ENCODE measurements at places on chromosomes 1 and 21.

GRCh38 chr1:201666102-201666501 is 127.2 kb downstream of the NAV1 start:
- DNase-seq: no peak

DNA sequence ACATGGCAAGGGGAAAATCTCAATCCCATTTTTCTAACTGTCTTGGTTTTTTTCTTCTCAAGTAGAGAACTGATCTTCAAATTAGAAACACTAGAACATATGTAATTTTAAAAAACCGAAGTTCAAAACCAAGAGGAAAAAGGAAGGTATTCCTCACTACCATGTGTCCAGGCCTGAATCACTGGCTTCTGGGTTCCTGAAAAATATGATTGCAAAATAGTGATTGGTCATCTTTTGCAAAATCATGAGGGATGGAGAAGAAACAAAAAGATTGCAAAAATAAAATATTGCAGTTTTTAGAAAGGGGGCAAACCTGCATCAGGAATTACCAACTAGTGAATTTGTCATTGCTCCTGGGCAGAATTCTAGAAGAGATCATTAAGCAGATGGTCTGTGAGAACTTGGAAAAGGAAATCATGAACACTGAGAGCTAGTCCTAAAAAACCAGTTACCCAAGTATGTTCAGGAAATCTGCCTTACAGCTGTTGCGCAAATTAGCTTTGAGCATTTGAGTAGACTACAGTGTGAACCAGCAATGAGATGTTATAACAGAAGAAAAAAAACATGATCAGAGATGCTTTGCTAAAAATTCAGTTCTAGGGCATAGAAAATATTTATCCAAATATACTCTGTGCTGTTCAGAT is 49.4 kb downstream of the SPATA46 start:
- DNase-seq: no peak

DNA sequence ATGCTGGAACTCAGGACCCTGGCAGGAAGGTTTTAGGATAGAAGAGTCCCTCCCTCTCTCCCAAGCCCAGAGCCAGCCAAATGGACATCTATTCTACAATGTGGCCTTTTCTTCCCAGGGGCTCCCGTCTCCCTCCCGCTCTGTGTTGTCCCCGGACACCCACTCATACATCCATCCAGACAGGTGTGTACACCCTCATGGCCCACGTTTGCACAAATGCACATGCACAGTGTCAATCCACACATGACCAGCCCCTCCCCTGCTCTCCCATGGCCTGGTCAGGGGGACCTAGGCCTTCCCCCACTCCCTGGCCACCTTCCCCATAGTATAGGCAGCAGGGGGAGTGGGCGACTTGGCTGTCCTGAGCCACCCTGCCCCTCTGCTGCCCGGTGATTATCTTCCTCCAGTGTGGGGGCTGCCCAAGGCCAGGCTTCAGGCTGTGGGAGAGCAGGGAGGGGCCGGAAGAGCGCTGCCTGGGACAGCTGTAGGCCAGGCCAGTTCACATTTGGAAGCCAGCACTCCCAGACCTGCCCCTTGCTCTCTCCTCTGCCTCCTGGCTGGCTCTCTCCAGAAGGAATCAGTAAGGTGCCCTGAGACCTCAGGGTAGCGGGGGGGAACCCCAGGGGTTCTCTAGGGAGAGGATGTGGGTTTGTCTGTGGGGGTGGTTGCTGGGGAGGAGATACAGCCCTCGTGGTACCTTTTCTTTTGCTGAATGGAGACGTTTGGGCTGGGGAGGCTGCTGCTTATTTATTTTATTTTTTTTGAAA is 4.1 kb upstream of the PTPN7 start:
- DNase-seq: peak; percentile 73

- DNase-seq: no peak
Measured at GRCh38 chr1:169109561-169110134, 3.2 kb downstream of the ATP1B1 start.

- no peak for DNase-seq
Measured at GRCh38 chr1:53458634-53459033, 565 bp upstream of the DMRTB1 start.

DNA sequence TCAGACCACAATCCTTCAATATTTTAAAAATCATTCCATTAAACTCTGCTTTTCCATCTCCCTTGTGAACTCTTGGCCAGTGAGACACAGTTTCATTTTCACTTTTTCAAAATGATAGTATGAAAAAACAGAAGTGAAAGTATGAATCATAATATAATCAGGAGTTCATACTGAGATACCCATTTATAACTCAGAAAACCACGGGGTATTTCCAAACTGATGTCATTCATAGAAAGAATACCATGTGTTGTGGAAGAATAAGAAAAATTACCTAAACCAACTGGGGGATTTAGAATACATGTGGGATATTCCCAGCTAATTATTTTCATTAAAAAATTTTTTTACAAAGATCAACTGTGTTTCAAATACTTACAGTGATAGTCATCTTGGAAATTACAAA is 149.9 kb downstream of the MRPL39 start:
- no peak for DNase-seq

- no peak for DNase-seq
Measured at GRCh38 chr1:167297222-167298214, 76.8 kb downstream of the POU2F1 start.

DNA sequence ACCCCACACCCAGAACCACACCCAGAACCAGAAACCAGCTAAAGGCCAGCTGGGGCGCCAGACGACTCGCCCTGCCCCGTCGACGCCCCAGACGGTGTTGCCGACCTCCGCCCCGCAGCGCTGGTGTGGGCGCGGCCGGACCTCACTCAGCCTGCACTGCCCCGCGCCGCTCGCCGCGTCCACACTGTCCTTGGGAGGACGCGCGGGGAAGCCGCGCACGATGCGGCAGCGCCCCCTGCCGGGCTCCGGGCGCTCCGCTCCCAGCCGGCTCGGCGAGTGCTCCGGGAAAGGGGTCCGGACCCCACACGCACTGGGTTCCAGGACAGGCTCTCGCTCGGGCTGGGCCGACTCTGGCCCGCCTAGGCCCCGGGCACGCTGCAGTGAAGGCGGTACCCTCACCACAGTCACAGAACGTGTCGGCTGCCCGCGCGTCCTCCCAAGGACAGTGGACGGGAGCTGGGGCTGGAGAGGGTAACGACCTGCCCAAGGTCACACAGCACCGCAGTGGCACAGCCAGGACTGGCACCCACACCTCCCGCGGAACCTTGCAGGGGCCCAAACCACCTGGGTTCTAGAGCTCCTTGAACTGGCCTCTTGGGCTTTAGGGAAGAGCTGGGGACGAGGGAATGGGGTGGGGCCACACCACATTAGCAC is 90.2 kb downstream of the DMRTA2 start:
- peak; percentile 47 for DNase-seq

DNA sequence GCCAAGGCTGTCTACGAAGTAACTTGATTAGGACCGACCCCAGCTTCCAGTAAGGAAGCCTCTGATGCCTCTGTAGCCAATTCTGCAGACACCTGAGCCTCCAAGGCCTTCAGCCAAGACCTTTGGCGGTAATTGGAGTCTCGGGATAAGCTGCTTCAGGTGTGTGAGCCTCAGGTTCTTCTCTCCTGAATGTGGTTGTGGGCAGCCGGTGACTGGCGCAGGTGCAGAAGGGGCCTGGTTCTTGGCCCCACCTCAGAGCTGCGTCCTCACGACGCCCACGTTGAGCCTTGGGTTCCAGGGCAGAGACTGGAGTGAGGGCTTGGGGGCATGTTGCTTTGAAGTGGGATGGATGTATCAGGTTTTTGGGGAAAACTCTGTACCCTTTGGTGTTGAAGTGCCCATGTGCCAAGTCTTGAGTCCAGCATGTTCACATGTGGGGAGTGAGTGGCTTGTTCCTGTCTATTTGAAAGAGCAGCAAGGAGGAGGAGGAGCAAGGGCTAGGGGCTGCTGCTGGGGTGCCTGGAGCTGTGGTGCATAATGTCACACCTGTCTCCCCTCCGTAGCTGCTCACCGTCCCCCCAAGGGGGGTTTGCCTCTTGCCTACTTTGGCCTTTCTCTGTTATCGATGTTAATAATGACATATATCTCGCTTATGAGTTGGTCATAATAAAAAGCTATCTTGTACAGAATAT is 1.4 kb downstream of the PSEN2 start:
- DNase-seq: no peak

GRCh38 chr1:172431721-172432192 is 11.3 kb downstream of the C1orf105 start:
- no peak for DNase-seq

DNA sequence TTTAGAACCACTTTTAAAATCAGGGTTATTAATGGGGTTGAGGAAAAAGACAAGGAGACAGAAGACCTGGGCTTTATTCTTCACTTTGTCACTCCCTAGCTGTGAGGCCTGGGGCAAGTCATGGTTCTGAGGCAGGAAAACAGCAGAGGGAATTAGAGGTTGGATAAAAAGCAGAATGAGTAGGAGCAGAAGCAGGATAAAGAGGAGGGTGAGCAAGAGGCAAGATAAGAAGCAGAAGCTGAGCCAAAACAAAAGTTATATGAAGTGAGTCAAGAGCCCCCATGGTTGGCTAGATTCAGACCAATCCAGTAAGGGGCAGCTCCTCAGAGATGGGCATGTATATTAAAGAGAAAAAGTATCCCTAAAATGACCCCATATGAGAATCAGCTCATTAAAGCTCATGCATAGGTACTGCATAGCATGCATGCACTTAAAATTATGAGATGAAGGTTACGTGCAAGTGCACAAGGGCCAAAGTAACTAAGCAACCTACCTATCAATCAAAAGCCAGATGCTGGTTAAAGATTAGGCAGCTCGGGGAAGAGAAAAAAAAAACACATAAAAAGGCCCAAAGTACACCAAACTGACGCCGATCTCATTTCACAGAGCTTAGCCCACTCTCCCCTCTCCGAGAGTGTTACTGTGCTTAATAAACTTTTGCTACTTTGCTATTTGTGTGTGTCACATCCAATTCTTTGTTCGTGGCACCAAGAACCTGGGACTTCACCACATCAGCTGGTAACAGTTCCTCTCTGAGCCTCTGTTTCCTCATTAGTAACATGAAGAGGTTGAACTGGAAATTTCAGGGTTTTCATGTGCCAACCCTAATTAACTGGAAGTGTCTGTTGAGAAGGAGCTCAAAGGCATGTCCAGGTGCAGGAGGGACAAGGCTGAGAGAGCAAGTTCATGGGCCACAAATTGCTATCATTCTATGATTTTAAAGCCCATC is 2.2 kb downstream of the AVPR1B start:
- no peak for DNase-seq

GRCh38 chr21:17834639-17835354 is 15.6 kb upstream of the C21orf91 start:
- no peak for DNase-seq

- no peak for DNase-seq
Measured at GRCh38 chr1:232287676-232288569, 342.0 kb downstream of the SIPA1L2 start.

DNA sequence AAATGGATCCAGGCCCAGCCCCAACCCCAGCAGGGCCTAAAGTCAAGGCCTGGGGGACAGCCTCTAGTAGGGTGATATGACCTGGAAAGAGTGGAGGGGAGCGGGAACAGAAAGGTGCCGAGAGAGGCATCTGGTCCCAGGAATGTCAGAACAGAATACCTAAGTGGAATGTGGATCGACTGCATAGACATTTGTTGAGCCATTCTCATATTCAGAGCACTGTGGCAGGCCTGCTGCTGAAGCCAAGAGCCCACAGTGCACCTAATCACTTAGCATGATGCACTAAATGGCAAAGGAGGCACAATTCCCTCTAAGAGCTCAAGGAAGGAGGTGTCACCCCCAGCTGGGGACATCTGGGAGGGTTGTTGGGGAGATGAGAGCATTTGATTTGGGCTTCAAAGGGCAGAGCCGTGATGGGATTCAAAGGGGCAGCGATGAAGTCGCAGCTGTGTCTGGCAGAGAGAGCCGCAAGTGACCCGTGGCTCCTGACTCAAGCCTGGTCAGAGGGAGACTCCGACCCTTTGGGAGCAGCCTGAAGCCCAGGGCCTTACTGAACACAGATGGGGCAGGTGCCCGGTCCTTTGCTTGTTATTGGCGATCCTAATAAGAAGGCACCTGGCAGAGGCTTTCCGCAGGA is 8.6 kb upstream of the PKP1 start:
- DNase-seq: no peak

- no peak for DNase-seq
Measured at GRCh38 chr21:43611598-43612369, 47.5 kb downstream of the HSF2BP start.

- DNase-seq: no peak
Measured at GRCh38 chr1:175935566-175936115, 192.2 kb upstream of the TNR start.

DNA sequence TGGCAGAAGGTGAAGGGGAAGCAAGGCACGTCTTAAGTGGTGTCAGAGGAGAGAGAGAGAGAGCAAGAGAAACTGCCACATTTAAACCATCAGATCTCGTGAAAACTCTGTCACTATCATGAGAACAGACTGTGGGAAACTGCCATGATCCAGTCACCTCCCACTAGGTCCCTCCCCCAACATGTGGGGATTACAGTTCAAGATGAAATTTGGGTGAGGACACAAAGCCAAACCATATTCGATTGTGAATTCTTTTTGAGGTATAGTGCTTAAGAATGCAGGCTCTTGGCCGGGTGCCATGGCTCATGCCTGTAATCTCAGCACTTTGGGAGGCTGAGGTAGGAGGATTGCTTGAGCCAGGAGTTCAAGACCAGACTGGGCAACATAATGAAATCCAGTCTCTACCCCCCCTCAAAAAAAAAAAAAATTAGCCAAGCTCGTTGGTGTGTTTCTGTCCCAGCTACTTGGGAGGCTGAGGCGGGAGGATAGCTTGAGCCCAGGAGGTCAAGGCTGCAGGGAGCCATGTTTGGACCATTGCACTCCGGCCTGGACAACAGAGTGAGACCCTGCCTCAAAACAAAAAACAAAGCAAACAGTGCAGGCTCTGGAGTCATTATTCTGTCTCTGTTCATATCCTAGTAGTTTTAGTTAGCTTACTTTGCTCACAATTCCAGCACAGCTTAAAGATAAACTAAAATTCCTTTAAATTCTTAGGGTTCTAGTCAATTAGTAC is 6.0 kb downstream of the ZCCHC17 start:
- no peak for DNase-seq

- no peak for DNase-seq
Measured at GRCh38 chr1:79811173-79811572, 804.6 kb upstream of the ADGRL4 start.

- DNase-seq: no peak
Measured at GRCh38 chr1:100584761-100585745, 47.1 kb downstream of the GPR88 start.

- DNase-seq: no peak
Measured at GRCh38 chr1:31795096-31795675, 20.6 kb downstream of the SPOCD1 start.

DNA sequence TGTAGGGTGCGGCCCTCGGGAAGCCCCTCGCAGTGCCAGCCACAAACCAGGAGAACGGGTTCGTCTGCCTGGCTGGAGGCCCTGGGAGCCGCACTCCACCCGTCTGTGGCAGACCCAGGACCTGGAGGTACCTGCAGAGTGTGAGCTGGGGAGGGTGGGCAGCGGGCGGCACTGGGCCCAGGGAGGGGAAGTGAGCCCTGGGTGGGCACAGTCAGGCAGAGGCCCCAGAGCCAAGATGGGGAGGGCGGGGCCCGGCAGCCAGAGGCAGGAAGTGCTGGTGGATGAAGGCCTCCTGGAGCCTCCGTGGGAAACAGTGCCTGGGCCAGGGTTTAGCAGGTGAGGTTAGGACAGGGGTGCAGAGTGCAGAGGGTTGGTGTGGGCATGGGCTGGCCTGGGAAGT is 4.0 kb upstream of the PEX10 start:
- DNase-seq: peak; percentile 29

- no peak for DNase-seq
Measured at GRCh38 chr1:33005838-33006421, 30.8 kb downstream of the AK2 start.

- no peak for DNase-seq
Measured at GRCh38 chr1:56819387-56819899, at the start of gene FYB2. FYB2 (minus strand) TSS chr1:56819404; CDS start chr1:56819290, 114 bp downstream.

Measured in activated T-helper 2 cell treated with anti-CD3 and anti-CD28 coated beads, Interferon-gamma antibody, Interleukin-2, Interleukin-4, amounts not matched to agents 10 μg/mL and 5 μg/mL and 100 μg/mL, durations not matched to agents 14 hours and 24 hours and 36 hours (primary cell).